ENCODE measurements at places on chromosomes 5 and 9.
A peak's percentile ranks its signal among the peaks of the same experiment; 100 is the strongest.

- DNase-seq, result no peak
Measured at GRCh38 chr5:102866237-102866600, 111.1 kb downstream of the PAM start.

DNA sequence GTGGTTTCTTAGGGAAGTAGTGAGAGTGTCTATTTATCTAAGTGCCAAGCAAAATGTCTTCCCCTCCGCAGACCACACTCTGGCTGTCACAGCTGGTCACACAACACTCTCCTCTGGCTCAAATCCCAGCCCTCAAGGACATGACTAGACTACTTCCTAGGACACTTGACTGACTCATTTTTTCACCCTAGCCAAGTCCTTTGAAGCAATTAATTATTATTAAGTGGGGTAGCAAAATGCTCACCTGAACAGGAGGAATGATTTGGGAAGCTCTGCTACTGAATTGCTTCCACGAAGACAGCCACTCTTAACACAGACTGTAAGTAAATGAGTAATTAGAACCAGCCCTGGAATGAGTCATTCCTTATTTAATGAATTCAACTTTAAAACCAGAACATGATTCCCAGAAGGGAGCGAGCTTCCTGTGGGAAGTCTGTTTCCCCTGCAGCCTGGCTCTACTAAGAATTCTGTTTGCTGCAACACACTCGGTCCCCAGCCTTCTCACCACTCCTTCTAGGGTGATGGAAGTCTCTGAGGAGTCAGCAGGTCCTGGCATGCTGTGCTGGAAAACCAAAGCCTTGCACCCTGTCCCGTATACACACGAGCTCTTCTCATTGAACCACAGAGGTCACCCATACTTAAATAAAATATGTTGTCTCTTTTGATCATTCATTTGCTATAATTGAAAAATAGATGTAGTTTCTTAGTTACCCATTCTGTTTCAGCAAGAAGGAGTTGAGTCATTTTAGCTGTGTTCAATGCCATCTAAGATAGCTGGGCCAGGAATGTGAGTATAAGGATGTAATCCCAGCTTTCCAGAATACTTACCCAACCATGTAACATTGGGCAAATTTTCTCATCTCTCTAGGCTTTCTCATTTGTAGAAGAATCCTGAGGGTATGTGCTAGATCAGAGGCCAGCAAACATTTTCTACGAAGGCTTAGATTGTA lies 218.6 kb upstream of the RASEF start:
- DNase-seq, result no peak

GRCh38 chr5:95711501-95712346 lies 19.4 kb upstream of the RHOBTB3 start:
- no peak for DNase-seq

GRCh38 chr9:124617477-124618141 lies 110.4 kb upstream of the NR5A1 start:
- peak; percentile 52 for DNase-seq

Measured in urinary bladder (tissue), 4 donors.